Fibroblast of skin of scalp (primary cell): ENCODE measurements at places on chromosomes 7 and 10.
A peak's percentile ranks its signal among the peaks of the same experiment; 100 is the strongest.

GRCh38 chr10:86113983-86114382 lies 252.6 kb downstream of the GRID1 start:
- no peak for DNase-seq

DNA sequence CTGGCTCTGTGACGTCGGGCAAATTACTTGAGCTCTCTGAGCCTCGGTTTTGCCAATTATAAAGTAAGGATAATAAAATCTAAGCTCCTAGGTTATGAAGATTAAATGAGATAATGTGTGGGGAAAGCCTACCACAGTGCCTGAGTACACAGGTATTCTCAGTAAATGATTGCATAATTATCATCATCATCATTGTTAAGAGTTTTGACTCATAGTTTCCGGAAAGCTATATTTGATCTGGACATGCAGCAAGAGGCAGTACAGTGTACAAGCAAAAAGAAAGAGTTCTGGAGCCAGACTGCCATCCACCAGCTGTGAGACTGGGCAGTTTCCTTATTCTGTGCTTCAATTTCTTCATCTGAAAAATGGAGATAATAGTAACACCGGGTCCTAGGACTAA lies 155.6 kb upstream of the YAE1 start:
- DNase-seq: no peak

GRCh38 chr10:126569513-126570244 lies 100.8 kb downstream of the C10orf90 start:
- peak; percentile 93 for DNase-seq

DNA sequence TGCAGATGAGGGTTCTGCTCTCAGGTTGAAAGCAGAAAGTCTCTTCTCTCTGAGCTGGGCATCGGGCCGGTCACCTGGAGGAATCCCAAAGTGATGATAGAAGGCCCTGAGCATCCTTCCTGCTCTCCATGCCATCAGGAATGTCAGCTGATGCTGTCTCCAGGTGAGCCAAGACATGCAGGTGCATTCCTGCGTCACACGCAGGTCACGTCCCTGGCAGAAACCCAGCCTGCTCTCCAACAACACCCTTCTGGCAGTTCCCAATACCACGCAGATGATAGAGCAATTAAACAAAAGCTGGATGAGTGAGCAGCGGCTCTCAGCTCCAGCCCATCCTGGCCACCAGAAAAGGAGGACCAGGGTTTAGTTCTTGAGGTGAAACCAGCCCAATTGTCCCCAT lies 6.9 kb upstream of the WIPI2 start:
- DNase-seq: no peak

GRCh38 chr7:123655614-123656013 lies at the start of gene LMOD2:
TSS of gene LMOD2 (plus strand) at chr7:123655866. CDS start at chr7:123655964, 98 bp downstream.
- DNase-seq: no peak

DNA sequence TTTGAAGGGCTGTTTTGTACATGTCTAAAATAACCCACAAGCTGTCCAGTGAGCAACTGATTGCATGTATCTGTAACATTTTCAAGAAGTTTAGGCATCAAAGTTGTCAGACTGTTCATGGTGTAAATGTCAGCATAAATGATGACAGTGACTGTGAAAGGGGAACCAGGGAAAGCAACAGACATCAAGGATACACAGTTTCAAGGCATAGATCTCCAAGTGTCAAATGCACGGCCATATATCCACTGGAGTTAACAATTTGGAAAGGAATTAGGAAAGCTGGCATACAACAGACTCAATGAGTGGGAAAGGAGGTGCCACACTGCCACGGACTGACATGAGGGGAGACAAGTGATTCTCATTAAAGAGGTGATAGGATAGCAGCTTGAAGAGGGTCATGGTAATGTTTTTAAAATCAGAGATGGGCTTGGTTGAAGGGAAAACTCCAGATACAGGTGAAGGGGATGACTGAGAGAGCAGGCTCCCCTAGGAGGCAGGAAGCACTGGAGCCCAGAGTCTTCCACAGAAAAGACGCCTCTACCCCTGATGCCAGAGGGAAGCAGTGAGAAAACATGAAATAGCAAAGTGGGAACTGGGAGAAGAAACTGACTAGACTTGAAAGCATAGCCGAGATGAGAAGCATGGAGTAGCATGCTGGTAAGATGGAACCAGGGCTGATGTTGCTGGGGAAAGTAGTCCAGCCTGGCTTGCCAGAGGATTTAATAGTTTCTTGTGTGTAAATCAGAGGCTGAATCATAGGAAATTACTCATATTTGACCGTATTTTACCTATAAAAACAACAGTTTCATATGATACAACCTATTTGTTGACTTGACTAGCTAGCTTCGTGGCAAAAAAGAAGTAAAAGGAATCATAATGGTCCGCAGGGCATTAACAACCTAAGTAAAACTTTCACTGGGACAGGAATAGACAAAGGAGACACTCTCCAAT lies 18.6 kb downstream of the NSMCE4A start:
- DNase-seq: no peak

DNA sequence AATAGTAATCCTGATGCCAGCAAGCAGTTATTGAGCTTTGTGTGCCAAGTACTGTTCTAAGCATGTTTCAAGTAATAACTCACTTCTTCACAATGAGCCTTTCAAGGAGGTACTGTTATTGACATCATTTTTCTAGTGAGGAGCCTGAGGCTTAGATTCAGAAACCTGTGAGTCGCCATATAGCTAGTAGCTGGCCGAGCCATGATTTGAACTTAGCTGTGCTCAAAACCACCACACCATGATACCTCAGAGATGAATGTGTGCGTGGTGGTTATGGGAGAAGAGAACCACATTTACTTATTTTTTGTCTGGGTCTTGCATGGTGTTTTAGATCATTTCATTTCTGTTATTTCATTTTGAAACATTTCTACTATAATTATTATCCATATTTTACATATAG lies 578.9 kb downstream of the AUTS2 start:
- peak; percentile 73 for DNase-seq

- DNase-seq: peak; percentile 64
Measured at GRCh38 chr10:75099952-75100763, 11.3 kb upstream of the SAMD8 start.

GRCh38 chr10:86376403-86376802 lies 9.8 kb upstream of the GRID1 start:
- DNase-seq: no peak

- no peak for DNase-seq
Measured at GRCh38 chr7:7263297-7264230, 81.2 kb downstream of the C1GALT1 start.

DNA sequence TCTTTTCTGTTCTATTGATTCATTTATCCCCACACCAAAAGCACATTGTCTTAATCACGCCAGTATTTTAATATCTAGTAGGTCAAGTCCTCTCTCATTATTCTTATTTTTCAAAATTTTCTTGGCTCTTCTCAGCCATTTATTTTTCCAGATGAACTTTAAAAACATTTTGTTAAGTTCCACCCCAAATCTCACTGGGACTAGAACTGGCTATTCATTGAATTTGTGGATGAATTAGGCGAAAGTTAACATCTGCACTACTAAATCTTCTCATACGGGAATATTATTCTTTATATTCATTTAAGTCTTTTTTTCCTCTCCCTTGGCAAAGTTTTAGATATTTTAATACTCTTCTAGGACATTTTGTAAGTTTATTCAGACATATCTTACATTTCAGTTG lies 295.2 kb upstream of the MGMT start:
- no peak for DNase-seq

DNA sequence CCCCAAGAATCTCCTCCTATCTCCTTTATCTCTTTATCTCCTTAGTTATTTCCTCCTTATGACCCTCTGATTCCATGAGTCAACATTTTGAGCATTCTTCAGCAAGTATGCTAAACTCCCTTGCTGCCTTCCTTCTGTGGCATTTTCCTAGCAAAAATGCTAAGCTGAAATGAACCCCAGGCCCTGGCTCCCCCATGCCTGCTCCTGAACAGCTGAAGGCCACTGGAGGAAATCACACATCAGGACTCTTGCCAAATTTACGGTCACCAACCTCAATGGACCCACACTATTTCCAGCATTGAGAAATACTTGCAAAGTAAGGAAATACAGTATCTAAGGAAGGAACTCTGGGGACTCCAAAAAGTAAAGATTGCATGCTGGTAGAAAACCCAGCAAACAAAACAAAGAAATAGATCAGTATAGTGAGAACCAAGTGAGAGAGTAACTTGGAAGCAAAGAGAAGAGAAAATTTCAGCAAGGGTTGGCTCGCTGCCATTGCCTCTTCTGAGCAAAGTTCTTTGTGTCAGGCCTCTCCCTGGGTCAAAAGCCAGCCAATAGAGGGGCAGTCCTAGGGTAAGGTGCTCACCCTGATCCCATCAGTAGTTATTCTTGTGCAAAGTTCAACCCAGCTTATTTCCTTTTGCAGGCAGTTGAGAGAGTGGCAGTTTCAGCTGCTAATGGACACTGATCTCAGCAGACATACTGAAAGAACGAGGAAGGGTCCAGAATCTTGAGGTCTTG lies 5.1 kb upstream of the PLEKHS1 start:
- DNase-seq: peak; percentile 51

- DNase-seq: peak; percentile 42
Measured at GRCh38 chr7:138900035-138900828, 81.0 kb downstream of the KIAA1549 start.

- no peak for DNase-seq
Measured at GRCh38 chr7:51357821-51358220, 41.2 kb upstream of the COBL start.

DNA sequence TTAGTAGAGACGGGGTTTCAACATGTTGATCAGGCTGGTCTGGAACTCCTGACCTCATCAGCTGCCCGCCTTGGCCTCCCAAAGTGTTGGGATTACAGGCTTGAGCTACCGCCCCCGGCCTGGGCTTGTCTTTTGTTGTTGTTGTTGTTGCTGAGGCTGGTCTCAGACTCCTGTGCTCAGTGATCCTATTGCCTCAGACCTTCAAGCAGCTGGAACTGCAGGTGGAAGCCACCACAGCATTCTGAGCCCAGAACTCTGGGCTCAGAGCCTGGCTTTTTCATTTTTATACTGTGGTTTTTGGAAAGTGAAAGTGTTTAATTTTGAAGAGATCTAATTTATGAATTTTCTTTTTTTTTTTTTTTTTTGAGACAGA lies 16.2 kb upstream of the DNAJB6 start:
- DNase-seq: no peak

DNA sequence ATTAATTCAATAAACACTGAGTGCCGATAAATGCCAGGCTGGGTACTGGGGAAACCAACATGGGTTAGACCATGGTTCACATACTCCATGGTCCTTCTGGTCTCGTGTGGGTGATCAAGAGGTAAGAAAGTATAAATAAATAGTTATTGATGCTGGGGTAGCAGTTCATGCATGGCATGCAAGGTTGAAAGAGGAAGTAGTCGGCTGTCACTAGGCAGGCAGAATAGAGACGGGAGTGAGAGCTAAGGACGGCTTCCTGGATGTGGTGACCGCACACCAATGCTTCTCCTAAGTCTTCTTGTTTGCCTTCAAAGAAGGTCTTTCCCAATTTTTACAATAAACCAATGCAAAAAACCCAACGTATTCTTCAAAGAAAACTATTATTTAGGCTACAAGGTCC lies 208.6 kb downstream of the ADAM12 start:
- no peak for DNase-seq

GRCh38 chr7:32395168-32395567 lies 95.0 kb downstream of the LSM5 start:
- no peak for DNase-seq

DNA sequence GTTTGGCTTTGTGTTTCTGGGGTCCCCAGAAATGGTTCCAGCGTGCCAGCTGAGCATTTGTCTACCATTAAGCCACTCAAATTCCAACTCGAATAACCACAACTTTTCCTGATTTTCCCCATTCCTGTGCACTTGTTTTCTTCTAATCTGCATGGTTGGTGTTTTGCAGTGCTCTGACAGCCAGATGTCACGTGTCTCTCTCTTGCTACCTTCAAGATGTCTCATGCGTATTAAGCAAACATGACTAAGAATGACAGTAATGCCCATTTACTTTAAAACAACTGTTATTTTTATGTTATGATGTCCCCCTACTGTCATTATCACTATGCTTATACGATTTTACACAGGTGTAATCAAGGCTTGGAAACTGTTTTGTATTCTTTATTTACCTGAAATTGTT lies 35.2 kb upstream of the MXI1 start:
- DNase-seq: no peak

DNA sequence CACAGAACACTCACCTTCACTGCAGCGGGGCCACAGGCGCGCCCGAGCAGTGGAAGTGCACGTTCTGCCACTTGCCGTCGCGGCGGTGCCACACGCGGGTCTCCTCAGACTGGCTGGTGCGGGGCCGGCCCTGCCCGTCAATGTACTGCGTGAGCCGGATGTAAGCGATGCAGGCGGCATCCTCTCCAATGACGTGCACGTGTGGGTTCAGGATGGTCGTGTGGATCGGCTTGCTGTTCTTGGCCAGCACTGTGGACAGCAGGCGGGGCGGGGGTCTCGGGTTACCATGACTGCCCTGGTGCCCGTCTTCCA lies 19.2 kb downstream of the YKT6 start:
- DNase-seq: no peak

- DNase-seq: no peak
Measured at GRCh38 chr7:156139112-156139511, 326.8 kb upstream of the SHH start.

DNA sequence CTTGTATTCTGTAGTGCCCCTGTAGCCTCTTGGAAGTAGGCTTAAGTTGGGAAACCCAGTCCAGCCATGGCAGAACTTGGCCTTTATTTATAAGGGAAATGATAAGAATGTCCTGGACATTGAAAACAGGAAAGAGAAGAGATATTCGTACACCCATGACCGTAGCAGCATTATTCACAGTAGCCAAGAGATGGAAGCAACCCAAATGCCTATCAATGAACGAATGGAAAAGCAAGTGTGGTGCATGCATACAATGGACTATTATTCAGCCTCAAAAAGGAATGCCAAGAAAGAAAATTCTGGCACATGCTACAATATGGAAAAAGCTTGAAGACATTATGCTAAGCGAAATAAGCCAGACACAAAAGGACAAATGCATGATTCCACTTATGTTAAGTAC lies 315.3 kb downstream of the CXCL12 start:
- no peak for DNase-seq

- DNase-seq: no peak
Measured at GRCh38 chr7:80790877-80791276, 128.0 kb downstream of the SEMA3C start.

DNA sequence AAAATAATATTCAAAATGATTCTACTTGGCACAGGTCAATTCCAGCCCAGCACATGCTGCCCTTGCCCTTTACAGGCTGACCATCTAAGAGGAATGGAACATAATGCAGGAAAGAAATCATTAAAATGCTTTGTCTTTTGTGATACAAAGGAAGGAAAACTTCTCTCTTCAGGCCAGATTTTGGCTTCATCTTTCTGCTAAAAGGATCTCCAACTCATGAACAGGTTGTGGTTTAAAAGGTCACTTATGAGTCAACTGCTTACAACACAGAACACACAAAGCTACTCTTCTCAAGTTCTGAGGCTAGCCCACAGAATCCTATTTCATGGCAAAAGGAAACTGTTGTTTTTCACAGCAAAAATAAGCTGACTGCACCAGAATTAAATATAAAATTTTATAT lies 197.1 kb downstream of the DOCK4 start:
- DNase-seq: no peak

GRCh38 chr7:143279186-143280098 lies 5.3 kb upstream of the TMEM139 start:
- DNase-seq: peak; percentile 70
